Stimulated activated CD4-positive, alpha-beta T cell treated with anti-CD3 and anti-CD28 coated beads, Interleukin-4, amount 100 ng/mL, for 48 hours (primary cell): ENCODE measurements at places on chromosomes 5 and 9.

DNA sequence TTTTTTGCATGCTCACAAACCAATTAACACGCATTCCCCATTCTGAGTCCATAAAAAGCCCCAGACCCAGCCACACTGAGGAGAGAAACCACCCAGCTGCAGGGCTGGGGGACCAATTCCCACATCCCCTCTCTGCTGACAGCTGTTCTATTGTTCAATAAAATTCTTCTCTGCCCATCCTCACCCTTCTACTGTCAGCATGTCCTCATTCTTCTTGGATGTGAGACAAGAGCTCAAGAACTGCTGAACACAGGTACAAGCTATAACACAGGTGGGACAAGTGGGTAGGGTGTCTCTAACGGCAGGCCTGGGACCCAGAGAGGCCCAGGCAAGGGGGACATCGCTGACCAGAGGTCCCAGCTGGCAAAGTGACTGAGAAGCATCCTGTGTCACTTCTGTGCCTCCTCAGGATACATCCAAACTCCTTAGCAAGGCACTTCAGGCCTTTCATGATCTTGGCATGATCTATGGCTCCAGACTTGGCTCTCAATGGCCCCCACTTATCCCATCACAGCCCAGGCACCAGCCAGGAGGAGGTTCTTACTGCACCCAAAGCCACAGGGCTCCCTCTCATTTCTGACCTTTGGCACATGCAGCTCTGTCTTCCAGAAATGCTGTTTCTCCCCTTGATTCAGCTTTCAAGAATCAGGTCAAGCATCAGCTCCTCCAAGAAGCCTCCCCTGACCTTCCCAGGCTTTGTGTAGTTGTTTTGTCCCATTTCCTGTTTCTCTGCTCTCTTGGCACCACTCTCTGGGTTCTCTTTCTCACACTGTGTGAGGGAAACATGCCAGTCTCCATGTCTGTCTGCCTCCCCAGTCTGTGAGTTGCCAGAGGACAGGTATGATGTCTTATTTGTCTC, 7.3 kb upstream of the ALDH1B1 start:
- DNase-seq: no peak

- DNase-seq: no peak
Measured at GRCh38 chr9:110975969-110976368, 62.3 kb downstream of the LPAR1 start.

GRCh38 chr5:154077696-154078095, 38.9 kb downstream of the MFAP3 start:
- DNase-seq: no peak

GRCh38 chr5:66553916-66554575, 42.1 kb upstream of the MAST4 start:
- peak; percentile 2 for DNase-seq

- DNase-seq: no peak
Measured at GRCh38 chr5:9544056-9544455, 1.8 kb downstream of the SEMA5A start.

GRCh38 chr9:90142580-90142979, 500.0 kb downstream of the DIRAS2 start:
- DNase-seq: peak; percentile 45

- DNase-seq: peak; percentile 81
Measured at GRCh38 chr5:150217873-150218692, 28.2 kb downstream of the SLC6A7 start.

GRCh38 chr9:111961575-111961974, 65.0 kb downstream of the UGCG start:
- DNase-seq: no peak

- no peak for DNase-seq
Measured at GRCh38 chr9:115022760-115023434, 92.5 kb upstream of the TNFSF8 start.

DNA sequence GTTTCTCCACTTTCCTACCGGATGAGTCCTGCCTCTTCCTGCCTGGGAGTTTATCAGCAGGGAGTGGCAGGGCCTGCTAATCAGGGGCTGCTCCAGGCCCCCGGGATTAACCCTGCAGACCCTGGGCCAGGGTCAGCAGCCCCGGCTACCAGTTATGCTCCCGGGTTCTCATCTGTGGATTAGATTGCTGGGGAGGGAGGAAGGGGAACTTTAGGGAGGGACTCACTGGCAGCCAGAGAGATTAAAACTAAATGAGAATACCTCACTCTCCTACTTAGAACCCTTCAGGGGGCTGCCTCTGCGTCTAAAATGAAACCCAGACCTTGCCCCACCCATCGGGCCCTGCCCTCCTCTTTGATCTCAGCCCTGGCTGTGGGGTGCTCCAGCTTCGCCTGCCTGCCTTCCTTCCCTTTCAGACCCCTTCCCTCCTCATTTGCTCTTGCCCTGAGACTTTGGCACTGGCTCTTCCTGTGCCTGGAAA, 130.5 kb upstream of the HAND1 start:
- DNase-seq: no peak

GRCh38 chr9:7653262-7653661, 146.3 kb downstream of the DMAC1 start:
- no peak for DNase-seq

GRCh38 chr5:132639706-132640130, 18.3 kb upstream of the IL13 start:
- no peak for DNase-seq

- DNase-seq: no peak
Measured at GRCh38 chr9:134422301-134423090, 96.2 kb downstream of the RXRA start.

- no peak for DNase-seq
Measured at GRCh38 chr5:115907177-115907576, 55.1 kb upstream of the LVRN start.

GRCh38 chr5:31478901-31479300, 53.0 kb downstream of the DROSHA start:
- DNase-seq: no peak

- no peak for DNase-seq
Measured at GRCh38 chr5:157267761-157268480, 2.0 kb downstream of the CYFIP2 start.

DNA sequence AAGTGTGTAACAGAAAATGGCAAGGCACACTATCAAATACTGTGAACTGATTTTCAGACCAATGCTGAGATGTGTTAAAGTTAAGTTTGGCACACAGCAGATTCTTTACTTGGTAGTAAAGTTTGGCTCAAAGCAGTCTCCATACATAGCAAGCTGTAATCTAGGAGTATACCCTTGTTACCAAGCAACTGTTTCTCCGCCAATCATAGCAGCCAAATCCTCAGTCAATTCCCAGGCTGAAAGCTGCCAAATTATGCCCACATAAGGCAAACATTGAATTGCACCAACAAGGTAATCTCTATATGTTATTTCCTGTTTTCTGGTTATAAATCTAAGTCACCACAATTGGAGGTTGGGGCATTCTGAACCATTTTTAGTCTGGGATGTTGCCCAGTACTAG, 345.7 kb downstream of the DEPDC1B start:
- no peak for DNase-seq

GRCh38 chr5:6768590-6769230, 55.5 kb downstream of the TENT4A start:
- DNase-seq: no peak

DNA sequence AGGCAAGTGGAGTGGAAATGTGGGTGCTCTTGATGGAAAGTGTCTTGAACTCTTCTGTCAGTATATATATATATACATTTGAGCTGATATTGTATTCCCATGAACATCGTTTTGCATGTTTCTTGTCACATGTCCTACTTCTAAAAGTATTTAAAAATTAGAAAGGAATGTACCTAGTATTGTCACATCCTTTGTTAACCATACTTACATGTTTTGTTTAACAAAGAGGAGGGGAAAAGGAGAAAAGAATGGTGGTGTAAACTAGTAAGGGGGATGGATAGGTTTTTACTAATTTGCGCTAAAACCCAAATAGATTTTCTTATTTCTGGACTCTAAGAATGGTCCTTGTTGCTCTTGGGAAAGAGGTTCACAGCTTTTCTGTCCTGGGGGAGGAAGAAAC, 181.7 kb downstream of the GOLPH3 start:
- no peak for DNase-seq

- DNase-seq: peak; percentile 5
Measured at GRCh38 chr5:31809050-31809870, 170.3 kb downstream of the PDZD2 start.

DNA sequence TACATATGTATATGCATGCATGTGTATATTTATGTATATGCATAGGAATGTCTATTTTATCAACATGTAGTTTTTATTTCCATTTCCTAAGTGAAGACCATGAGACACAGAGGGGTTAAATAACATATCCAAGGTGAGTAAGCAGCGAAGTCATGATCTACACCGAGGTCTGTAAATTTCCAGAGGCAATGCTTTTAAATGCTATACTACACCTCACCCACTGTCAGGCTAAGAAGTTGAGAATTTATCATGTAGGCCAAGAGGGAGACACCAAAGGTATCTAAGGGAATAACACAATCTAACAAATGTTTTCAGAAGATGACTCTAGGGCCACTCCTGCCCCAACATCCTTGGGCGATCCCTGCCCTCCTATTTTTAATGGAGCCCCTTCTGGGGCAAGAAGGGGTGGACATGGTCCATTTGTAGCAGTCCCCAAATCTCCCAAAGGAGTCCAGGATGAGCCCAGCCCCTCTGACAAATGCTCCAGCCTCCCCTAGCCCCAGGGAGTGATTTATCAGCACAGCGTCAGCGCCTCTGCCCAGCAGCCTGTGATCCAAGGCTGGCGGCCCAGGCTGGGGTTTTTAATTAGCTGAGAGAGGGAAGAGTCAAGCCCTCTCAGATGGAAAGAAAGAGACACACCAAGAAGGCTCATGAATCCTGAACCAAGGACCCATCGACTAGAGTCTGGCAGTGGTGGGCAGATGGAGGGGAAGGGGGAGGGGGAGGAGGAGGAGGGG, 339.9 kb downstream of the ASTN2 start:
- no peak for DNase-seq

- DNase-seq: no peak
Measured at GRCh38 chr5:96714450-96714849, 52.3 kb downstream of the CAST start.
